SW 1271 (cell line): ENCODE measurements at places on chromosomes 13 and 19.

DNA sequence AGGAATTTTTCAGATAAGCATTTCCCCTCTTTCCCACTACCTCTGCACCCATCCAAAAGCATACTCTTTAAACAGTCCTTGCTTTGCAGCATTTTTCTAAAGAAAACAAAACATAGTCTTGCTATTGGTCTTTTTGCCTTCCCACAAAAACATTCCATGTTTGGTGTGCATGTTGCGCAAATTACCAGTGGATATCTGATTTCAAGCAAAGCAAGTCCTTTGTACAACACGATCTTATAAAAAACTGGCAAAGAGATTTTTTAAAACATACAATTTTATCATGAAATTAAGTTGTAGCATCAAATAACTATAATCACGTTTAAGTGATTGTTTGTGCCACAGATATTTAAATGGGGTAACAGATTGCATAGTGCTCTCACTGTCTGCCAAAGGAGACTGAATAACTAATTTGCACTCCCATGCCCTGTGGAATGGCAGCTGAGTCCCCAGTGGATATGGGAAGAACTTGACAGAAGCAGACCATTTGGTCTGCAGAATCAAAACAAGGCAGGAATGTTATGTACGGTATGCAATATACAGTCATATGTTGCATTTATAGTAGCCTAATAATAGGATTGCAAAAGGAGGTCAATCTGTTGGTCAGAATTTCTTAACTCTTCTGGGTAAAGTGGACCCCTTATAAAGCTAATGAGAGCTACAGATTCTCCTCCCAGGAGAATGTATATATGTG, 285.7 kb downstream of the TBC1D4 start:
- DNase-seq = no peak

DNA sequence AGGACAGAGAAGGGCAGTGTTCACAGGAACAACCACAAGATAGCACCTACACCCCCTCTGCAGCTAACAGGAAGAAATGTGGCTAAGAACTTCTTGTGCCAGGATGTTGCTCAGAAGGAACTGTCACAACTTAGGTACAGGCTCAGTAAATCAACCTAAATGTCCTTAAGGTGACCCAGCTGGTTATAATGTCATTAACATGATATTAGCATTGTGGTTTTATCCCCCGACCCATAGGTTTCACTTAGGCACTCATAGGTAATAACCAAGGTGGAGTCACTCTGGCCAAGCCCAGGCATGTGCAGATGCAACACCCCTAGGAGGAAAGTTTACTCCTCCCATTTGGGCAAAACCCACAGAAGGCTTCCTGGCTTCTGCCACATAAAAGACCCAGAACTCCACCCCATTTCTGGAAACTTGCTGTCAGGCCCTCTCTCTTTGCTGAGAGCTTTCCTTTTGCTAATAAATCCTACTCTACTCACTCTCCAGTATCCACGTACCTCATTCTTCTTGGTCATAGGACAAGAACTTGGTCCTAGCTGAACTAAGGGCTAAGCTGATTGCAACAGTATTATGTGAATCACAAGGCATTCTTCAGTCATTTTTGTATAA, 951.3 kb downstream of the SLITRK5 start:
- no peak for DNase-seq

- DNase-seq = no peak
Observed at GRCh38 chr19:22144394-22144793, 52.4 kb downstream of the ZNF676 start.

- DNase-seq = no peak
Observed at GRCh38 chr13:114038211-114038613, 64.3 kb upstream of the C13orf46 start.

DNA sequence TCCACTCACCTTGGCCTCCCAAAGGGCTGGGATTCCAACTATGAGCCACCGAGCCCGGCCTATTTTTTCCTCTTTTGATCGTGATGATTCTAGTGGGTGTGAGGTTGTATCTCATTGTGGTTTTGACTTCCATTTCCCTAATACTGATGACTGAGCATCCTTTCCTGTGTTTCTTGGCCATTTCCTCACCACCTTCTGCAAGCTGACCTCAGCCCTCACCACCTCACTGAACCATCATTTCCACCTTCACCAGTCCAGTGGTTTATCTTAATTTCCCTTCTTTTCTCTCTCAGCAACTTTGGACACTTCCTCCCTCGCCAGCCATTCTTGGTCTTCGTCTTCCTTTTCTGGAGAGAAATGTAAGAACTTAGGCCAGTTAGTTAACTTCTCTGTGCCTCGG, 13.0 kb upstream of the BICRA start:
- no peak for DNase-seq

GRCh38 chr19:9791552-9792205, 23.1 kb upstream of the ZNF846 start:
- DNase-seq = peak; percentile 89

GRCh38 chr13:39870197-39870747, 214.8 kb downstream of the COG6 start:
- DNase-seq = no peak

- no peak for DNase-seq
Observed at GRCh38 chr13:112719016-112719415, 29.2 kb downstream of the ATP11A start.
